ENCODE measurements at places on chromosomes 16 and 17.

DNA sequence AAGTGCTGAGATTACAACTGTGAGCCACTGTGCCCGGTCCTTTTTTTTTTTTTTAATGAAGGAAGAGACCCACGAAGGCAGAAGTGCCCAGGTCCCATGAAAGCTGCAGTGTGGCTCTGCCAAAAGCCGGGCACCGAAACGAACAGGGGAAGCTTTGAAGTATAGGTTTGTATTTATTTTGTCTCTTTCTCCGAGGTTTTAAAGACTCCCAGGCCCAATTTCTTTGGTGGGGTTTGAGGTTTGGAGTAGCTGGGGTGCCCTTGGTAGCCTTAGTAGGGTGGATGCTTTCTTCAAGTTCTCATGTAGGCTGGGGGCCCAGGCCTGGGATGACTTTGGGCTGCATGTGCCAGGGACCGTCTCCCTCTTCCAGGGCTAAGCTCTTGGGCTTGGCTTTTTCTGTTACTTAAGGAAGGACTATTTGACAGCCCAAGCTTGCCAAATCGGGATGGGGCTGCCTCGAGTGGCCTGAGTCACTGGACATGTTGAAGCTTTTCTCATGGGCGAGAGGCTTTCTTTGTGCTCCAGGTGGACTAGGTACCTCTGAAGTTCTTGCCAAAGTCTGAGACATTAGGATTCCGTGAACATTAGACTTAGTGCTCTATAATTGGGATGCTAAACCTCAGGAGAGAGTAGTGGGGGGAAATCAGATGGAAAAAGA is 66.3 kb downstream of the WIPI1 start:
- DNase-seq = peak; percentile 88

- DNase-seq = peak; percentile 24
These were observed 8.3 kb upstream of the RBFOX3 start for GRCh38 chr17:79619196-79619595.

- no peak for DNase-seq
These were observed 4.0 kb downstream of the GPRC5C start for GRCh38 chr17:74435775-74436359.

DNA sequence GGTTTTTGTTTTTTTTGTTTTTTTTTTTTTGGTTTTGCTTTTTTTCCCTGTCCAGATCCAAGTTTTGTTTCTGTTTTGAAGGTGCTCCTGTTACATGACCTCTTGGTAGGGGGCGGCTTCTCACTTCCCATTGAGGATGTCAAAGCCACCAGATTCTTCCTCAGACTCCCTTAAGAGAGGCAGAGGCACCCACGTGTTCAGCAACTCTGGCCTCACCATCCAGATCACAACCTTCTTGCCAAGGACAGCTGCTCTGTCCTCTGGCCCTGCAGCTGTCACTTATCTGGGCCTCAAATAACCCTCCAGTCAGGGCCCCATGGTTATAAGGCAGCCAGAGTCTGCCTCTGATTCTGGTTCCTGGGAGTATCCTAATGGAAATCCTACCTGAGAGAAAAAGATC is 208.5 kb downstream of the STX8 start:
- no peak for DNase-seq

- no peak for DNase-seq
These were observed 1.7 kb downstream of the PSMD11 start for GRCh38 chr17:32445971-32446370.

DNA sequence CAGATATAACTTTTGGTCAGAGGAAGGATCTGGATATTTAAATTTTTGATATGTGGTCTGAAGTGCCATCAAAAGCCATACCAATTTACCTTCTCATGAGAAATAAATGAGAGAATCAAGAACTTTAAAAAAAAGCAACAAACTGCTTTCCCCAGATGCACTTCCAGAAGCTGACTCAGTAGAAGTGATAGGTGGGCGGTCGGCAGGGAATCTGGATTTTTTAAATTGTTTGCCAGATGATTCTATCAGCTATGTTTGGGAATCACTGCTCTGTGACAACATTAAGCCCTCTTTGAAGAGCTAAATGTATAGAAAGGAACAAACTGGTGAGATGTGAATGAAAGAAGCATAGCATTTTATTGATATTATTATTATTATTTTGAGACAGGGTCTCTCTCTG is 19.2 kb downstream of the CDH3 start:
- DNase-seq = no peak

- no peak for DNase-seq
These were observed 3.8 kb downstream of the SLC12A4 start for GRCh38 chr16:67964477-67965131.

DNA sequence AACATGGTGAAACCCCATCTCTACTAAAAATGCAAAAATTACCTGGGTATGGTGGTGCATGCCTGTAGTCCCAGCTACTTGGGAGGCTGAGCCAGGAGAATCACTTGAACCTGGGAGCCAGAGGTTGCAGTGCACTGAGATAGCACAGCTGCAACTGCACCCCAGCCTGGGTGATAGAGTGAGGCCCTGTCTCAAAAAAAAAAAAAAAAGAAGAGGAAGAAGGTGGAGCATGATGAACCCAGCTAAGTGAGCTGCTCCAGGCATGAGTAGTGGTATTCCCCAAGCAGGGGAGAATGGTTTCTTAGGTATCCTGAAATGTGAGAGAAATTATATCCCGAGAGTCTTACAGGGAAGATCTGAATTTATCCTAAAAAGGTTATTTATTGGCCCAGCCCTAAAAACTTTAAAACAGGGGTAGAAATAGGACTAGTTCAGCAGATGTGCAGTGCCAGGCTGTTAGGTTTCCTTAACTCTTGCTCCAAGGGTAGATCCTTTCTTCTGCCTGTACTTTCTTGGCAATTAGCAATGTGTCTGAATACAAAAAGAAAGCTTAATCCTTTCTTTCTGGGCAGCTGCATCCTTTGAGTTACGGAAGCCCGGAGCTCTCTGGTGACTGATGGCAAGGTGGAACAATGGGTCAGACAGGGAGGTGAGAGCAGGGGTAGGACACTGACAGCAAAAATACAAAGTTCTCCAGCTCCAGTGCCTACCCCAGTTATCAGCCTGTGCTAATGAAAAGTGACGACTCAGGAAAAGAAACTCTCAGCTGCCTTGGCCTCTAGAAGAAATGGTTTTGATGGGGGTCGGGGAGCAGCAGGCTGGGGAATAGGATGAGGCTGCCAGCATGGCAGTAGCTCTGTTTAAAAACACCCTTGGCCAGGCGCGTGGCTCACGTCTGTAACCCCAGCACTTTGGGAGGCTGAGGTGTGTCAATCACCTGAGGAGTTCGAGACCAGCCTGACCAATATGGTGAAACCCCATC is 36.5 kb upstream of the TOB1 start:
- DNase-seq = no peak

GRCh38 chr17:70355185-70355584 is 185.9 kb downstream of the KCNJ2 start:
- no peak for DNase-seq

DNA sequence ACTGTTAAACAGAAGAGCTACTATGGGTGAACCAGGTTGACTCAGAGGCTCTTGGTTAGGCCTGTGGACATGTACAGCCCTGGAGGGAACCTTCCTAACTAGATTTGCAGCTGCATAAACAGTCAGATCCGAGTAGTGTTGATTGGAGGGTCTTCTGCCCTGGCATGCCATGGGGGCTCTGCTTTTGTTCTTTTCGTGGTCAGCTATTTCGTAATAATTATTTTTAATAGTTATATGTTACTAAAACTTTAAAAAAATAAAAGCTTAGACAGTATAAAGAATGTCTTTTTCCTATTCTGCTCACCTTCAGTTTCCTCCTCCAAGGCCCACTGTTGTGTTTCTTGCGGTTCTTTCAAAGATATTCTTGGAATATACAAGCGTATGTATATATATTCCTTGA is 67.4 kb upstream of the CLEC18A start:
- DNase-seq = no peak

DNA sequence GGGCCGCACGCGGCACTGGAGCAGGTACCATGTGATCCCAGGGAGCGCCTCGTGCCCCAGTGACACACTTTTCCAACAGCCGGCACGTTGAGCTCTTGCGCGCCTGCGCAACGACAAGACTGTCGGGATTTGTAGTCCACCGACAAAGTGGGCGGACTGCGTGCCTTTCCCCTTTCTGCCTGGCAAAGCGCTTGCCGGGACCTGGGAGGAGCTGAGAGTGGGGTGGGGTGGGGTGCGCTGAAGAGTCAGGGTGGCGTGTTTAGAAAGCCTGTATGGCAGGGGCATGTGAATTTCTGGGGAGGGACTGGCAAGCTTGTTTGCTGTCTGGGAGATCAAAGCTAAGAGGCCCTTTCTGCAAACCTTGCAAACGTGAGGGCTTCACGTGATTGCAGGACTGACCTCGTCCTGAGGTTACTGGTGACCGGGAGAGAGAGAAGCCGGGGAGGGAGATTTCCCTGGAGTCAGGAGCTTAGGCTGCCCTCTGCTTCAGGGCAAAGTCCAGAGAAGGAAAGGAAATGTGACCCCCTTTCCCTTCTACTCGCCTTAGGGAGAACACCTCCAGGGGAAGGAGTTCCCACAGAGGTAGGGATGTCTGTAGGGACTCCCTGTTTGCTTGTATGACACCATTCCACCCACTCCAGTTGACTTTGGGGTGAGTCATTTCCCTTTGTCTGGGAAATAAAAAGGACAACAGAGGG is 429 bp upstream of the NR1D1 start:
- peak; percentile 100 for DNase-seq

DNA sequence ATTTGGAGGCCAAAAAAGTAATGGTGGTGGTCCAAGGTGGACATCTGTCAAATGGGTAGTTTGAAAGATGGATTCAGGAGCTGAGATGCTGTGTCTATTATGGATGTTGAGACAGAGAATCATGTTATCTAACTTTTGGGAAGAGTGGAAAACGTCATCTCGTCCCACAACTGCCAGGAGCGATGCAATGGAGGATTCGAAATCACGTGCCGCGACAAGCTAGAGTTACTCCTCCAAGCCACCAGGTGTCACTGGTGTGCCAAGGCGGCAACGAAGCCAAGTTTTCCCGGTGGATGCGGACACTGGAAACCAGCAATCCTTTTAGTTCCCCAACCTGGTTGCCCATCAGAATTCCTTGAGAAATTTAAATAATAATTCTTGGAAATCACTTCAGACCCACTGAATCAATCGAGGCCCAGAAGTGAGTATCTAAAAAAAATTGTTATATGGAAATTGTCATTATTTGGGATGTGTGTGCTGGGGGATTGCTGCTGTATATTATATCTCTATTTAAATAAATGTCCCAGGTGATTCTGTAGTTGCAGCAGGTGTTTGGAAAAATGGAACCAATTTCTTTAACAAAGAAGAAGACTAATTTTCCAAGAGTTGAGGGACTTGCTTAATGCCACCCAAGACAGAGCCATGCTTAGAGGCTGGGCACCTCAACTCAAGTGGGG is 206.1 kb downstream of the HAPSTR1 start:
- no peak for DNase-seq

- no peak for DNase-seq
These were observed 24.4 kb downstream of the METTL16 start for GRCh38 chr17:2487306-2487705.

Measured in mesenteric fat pad (tissue), 1 donor.